ENCODE measurements at places on chromosomes 16 and 17. TPM values are rescaled to one million over a fixed set of nuclear protein-coding genes. Genes with fewer than 3 reads are reported as not detected.

NPIPB13 gene
- total RNA-seq, result 0.72 TPM

ABAT gene
- 3.0 TPM for total RNA-seq

CCL14 gene
- total RNA-seq, result not detected

TNFRSF12A gene
- total RNA-seq, result 560 TPM

CACNG3 gene
- not detected for total RNA-seq

SOX8 gene
- total RNA-seq, result not detected

KLHL10 gene
- total RNA-seq, result not detected

FOXN1 gene
- total RNA-seq, result 0.21 TPM

CCR7 gene
- not detected for total RNA-seq

IRX3 gene
- total RNA-seq, result 3.4 TPM

TMC8 gene
- 0.48 TPM for total RNA-seq

CUEDC1 gene
- total RNA-seq, result 5.8 TPM

CHST5 gene
- total RNA-seq, result not detected

FBXL19 gene
- total RNA-seq, result 30.6 TPM

C17orf78 gene
- not detected for total RNA-seq

IRX5 gene
- 2.7 TPM for total RNA-seq

KRT17 gene
- total RNA-seq, result 29,975 TPM

TEX14 gene
- total RNA-seq, result under 0.01 TPM

ZKSCAN2 gene
- total RNA-seq, result 2.4 TPM

MT3 gene
- not detected for total RNA-seq

COQ9 gene
- total RNA-seq, result 52.8 TPM

PIPOX gene
- 1.2 TPM for total RNA-seq

ALOX12B gene
- total RNA-seq, result 1.2 TPM

NUP88 gene
- total RNA-seq, result 104 TPM

KRTAP2-1 gene
- total RNA-seq, result not detected

HOXB7 gene
- 1.4 TPM for total RNA-seq

ABCA8 gene
- total RNA-seq, result 0.21 TPM

P2RX1 gene
- total RNA-seq, result not detected

TP53TG3F gene
- not detected for total RNA-seq

GRB7 gene
- 19.0 TPM for total RNA-seq

NOG gene
- 10.4 TPM for total RNA-seq

PLEKHH3 gene
- total RNA-seq, result 33.5 TPM

FN3K gene
- total RNA-seq, result 6.6 TPM

KIFC3 gene
- total RNA-seq, result 107 TPM

HP gene
- total RNA-seq, result not detected

KRT39 gene
- not detected for total RNA-seq

C16orf46 gene
- 0.24 TPM for total RNA-seq

ITGAX gene
- not detected for total RNA-seq

DOC2A gene
- 0.72 TPM for total RNA-seq

ST6GALNAC2 gene
- total RNA-seq, result 124 TPM

ACSM2A gene
- not detected for total RNA-seq

HAS3 gene
- 35.4 TPM for total RNA-seq

All from tracheal epithelial cell (primary cell).